Common myeloid progenitor, CD34-positive (primary cell): ENCODE measurements at places on chromosomes 12 and 14.

DNA sequence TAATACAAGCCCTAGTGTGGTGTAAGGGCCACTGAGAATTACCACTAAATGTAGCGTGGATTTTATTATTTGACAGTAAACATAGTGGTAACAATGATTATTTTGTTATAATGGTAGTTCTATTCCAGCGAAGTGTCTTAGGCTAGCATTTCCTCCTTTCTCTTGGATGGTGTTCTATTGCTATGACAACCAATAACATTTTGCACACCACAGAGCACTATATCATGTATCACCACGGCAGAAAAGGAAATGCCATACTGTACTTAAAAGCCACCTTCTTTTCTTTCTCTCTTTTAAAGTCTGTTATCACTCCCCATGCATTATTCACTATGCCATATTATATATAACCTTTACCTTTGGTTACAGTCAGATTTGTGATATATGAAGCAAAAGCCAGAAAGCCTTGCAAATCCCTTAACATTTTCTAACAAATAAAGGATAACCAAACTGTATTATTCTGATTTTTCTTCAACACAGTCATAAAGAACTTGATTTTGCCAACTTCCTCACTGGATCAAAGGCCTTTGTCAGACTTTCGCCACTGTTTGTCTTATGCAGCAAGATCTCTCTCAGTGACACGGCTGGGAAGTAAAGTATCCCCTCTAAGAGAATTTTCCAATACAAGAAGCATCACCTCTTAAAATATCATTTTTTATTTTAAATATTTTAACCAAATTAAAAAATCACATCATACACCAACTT lies 195.8 kb downstream of the FOXN3 start:
- peak overlapping the region; percentile 85 for H3K27ac ChIP-seq
- peaks cover 11% of the 10 kb centered on the region for H3K36me3 ChIP-seq
- peak; percentile 96 for DNase-seq
- no peaks in the 10 kb centered on the region for H3K27me3 ChIP-seq
- peaks cover 28% of the 10 kb centered on the region for H3K4me1 ChIP-seq

DNA sequence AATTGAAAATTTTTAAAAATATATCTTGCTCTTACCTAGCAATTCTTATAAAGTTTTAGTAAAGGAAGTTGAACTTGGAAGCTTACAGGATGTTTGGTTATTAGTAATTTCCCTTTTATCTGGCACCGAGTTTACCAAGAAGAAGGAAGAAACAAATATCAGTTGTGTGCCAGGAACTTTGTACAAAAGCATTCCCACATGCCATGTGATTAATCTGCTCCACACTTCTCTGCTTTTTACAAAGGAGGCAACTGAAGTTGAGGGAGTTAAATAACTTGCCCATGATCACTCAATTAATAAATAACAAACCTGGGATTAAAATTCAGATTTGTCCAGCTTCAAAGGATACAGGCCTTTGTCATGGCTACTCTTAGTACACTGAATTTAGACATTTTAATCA lies 122.5 kb upstream of the BCAT1 start:
- DNase-seq = no peak
- peaks cover 23% of the 10 kb centered on the region for H3K4me1 ChIP-seq
- H3K27ac ChIP-seq = no peak overlapping the region
- H3K36me3 ChIP-seq = peaks cover 60% of the 10 kb centered on the region
- no peaks in the 10 kb centered on the region for H3K27me3 ChIP-seq

DNA sequence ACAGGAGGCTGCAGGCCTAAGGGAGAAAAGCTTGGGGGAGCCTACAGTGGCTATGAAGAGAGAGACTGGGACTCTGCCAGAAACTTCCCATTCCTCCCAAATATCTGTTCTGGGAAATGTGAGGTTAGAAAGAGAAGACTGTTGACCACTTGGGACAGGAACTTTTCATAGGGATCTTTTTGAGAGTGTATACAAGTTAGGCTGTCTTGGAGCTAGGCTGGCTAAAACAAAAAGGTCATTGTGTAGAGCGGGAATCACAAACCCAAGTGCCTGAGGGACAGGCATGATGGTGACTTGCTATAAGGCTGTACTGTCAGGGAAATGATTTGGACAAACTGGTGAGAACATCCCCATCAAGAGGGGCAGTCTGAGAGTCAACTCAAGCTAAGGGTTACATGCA lies 175.1 kb downstream of the GRIP1 start:
- no peaks in the 10 kb centered on the region for H3K4me1 ChIP-seq
- DNase-seq = no peak
- H3K4me3 ChIP-seq = no peak overlapping the region
- no peaks in the 10 kb centered on the region for H3K36me3 ChIP-seq
- no peak overlapping the region for H3K27ac ChIP-seq

GRCh38 chr12:4202487-4202886 lies 71.1 kb upstream of the CCND2 start:
- no peak overlapping the region for H3K27ac ChIP-seq
- peaks cover 7% of the 10 kb centered on the region for H3K4me1 ChIP-seq
- H3K36me3 ChIP-seq = no peaks in the 10 kb centered on the region

- H3K27me3 ChIP-seq = no peaks in the 10 kb centered on the region
- DNase-seq = no peak
- no peak overlapping the region for H3K4me3 ChIP-seq
- H3K4me1 ChIP-seq = no peaks in the 10 kb centered on the region
- H3K36me3 ChIP-seq = no peaks in the 10 kb centered on the region
Observed at GRCh38 chr14:98564006-98564405, 708.0 kb downstream of the BCL11B start.

DNA sequence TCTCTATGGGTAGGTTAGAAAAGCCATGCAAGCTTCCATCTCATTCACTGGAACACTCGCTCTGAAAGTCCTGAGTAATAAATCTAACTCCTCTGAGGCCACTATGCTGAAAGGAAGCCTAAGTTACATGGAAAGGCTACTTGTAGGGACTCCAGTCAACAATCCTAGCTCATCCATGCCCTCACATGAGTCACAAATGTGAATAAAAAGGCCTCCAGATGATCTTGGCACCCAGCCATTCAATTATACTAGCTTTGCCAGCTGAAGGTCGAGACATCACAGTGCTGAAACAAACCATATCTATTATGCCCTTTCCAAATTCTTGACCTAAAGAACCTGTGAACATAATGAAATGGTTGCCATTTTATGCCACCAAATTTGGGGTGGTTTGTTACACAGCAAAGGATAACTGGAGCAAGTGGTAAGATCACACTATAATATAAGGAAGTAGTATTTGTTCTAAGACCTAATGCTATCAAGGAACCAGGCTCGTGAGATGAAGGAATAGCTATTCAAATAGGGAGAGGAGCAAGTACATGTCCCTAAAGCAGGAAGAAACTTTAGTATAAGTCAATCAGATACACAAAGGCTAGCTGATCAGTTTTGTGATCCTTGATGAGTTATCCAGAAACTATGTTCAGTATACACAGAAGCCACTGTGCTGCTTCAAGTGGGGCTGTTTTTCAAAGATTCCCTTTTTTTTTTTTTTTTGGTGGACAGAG lies 142.1 kb downstream of the MED13L start:
- no peak overlapping the region for H3K27ac ChIP-seq
- no peak for DNase-seq
- H3K27me3 ChIP-seq = no peaks in the 10 kb centered on the region
- H3K4me1 ChIP-seq = peaks cover 42% of the 10 kb centered on the region
- H3K4me3 ChIP-seq = no peak overlapping the region

DNA sequence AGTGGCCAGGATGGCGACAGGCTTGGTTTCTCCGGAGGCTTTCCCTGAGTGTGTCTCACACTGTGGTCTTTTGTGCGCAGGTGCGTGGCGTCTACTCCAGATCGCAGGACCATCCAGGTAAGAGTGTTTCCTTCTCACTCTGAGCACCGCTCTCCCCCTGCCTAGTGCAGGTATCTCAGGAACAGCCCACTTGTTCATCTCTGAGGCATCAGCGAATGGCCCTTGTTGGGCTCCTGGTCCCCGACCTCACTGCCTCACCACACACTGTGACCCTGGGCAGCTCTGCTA lies 781 bp downstream of the ADGRD1 start:
- no peaks in the 10 kb centered on the region for H3K36me3 ChIP-seq
- no peak overlapping the region for H3K4me3 ChIP-seq

- H3K27ac ChIP-seq = no peak overlapping the region
- H3K27me3 ChIP-seq = no peaks in the 10 kb centered on the region
- H3K36me3 ChIP-seq = no peaks in the 10 kb centered on the region
- H3K4me3 ChIP-seq = no peak overlapping the region
- DNase-seq = no peak
Observed at GRCh38 chr12:20616093-20616492, 79.0 kb upstream of the SLCO1C1 start.

- H3K27ac ChIP-seq = no peak overlapping the region
- no peak for DNase-seq
- no peaks in the 10 kb centered on the region for H3K4me1 ChIP-seq
- H3K27me3 ChIP-seq = no peaks in the 10 kb centered on the region
- no peak overlapping the region for H3K4me3 ChIP-seq
Observed at GRCh38 chr12:83083616-83084015, 396.9 kb downstream of the TMTC2 start.

DNA sequence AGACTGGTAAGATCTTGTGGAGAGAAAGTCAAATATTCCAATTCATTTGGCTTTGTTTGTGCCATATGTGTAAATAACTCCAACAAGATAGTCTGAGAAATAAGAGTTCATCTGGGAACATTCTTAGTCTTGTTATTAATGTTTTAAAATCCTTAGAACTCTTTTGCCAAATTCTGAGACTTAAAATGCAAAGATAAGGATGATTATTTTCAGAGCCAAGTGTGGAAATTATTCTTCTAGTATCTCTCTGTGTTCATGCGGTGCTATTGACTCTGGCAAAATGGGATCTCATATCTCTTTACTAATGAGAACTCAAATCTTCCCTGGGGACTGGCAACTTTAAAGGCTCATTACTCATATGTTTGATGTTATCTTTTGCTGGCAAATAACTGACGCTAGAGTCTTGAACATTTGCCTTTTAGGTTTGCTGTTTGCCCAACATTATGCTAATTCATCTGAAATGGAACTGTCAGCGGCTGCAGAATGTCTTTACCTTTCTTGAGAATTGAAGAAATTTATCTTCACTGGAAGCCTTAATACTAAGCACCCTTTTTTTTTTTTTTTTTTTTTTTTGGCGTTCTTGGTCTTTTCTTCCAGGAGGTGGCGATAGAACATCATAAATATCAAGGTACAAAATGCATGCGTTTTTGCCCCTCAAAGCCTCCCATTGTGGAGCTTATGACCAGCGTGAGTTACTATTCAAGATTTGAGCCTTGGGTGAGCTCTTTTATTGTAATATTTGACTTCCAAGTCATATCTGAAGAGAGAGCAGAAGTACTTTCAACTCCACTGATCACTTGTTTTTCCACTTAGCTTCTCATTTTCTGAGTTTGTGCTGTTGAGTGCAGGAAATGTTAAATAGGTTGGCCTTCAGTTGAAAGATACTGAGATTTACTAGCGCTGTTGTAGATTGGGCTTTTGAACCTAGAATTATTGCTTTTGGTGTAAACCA lies 86.5 kb downstream of the CAND1 start:
- no peak overlapping the region for H3K27ac ChIP-seq
- H3K4me3 ChIP-seq = no peak overlapping the region
- H3K27me3 ChIP-seq = no peaks in the 10 kb centered on the region
- H3K36me3 ChIP-seq = no peaks in the 10 kb centered on the region
- peak; percentile 54 for DNase-seq

GRCh38 chr14:93984070-93984469 lies 7.7 kb upstream of the ASB2 start:
- H3K27me3 ChIP-seq = no peaks in the 10 kb centered on the region
- no peak for DNase-seq
- no peak overlapping the region for H3K4me3 ChIP-seq
- no peak overlapping the region for H3K27ac ChIP-seq
- H3K36me3 ChIP-seq = no peaks in the 10 kb centered on the region
- H3K4me1 ChIP-seq = peaks cover 3% of the 10 kb centered on the region

DNA sequence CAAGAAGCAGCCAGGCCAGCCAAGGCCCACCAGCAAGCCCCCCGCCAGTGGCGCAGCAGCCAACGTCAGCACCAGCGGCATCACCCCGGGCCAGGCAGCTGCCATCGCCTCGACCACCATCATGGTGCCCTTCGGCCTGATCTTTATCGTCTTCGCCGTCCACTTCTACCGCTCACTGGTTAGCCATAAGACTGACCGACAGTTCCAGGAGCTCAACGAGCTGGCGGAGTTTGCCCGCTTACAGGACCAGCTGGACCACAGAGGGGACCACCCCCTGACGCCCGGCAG lies 15.0 kb downstream of the ORAI1 start:
- no peak overlapping the region for H3K27ac ChIP-seq
- H3K36me3 ChIP-seq = peaks cover 7% of the 10 kb centered on the region
- no peak for DNase-seq
- no peaks in the 10 kb centered on the region for H3K27me3 ChIP-seq

GRCh38 chr14:91911474-91912032 lies 35.9 kb downstream of the FBLN5 start:
- peak; percentile 82 for DNase-seq
- H3K27ac ChIP-seq = peak overlapping the region; percentile 25
- no peaks in the 10 kb centered on the region for H3K36me3 ChIP-seq

DNA sequence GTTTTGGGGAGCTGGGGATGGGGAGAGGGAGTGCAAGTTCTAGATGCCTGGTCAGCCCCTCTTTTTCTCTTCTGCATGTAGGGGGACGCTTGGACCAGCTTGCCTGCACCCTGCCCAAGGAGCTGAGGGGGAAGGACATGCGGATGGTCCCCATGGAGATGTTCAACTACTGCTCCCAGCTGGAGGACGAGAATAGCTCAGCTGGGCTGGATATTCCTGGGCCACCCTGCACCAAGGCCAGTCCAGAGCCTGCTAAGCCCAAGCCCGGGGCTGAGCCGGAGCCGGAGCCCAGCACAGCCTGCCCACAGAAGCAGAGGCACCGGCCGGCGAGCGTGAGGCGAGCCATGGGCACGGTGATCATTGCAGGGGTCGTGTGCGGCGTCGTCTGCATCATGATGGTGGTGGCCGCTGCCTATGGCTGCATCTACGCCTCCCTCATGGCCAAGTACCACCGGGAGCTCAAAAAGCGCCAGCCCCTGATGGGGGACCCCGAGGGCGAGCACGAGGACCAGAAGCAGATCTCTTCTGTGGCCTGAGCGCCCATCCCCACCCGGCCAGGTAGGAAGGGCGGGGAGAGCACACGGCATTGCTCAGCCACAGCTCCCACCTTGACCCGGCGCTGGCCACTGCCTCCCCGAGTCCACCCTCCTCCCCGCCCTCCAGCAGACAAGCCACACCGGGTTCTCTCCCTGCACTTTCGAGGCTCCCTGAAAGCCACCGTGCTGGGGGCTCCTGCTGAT lies 14.0 kb downstream of the LRTM2 start:
- H3K4me1 ChIP-seq = peaks cover 8% of the 10 kb centered on the region
- DNase-seq = no peak
- no peak overlapping the region for H3K27ac ChIP-seq
- no peak overlapping the region for H3K4me3 ChIP-seq
- H3K36me3 ChIP-seq = no peaks in the 10 kb centered on the region

GRCh38 chr12:18887368-18887767 lies 149.4 kb downstream of the CAPZA3 start:
- H3K4me3 ChIP-seq = no peak overlapping the region
- no peak overlapping the region for H3K27ac ChIP-seq
- no peaks in the 10 kb centered on the region for H3K36me3 ChIP-seq
- H3K27me3 ChIP-seq = no peaks in the 10 kb centered on the region

GRCh38 chr14:93106541-93107156 lies 9.1 kb downstream of the ITPK1 start:
- H3K27ac ChIP-seq = no peak overlapping the region
- peaks cover 35% of the 10 kb centered on the region for H3K4me1 ChIP-seq
- DNase-seq = no peak
- no peak overlapping the region for H3K4me3 ChIP-seq
- H3K36me3 ChIP-seq = no peaks in the 10 kb centered on the region
